Hepatocyte (in vitro differentiated cells): ENCODE measurements at places on chromosomes 1 and 21. TPM values are rescaled to one million over a fixed set of nuclear protein-coding genes. Genes with fewer than 3 reads are reported as not detected.

Gene CELA2B
- polyA plus RNA-seq: 1.4 TPM in 1 of 2 replicates, not detected in the other

Gene KIAA1614
- 2.5 and 2.9 TPM in 2 replicates for polyA plus RNA-seq

Gene MYCL
- 7.3 and 7.8 TPM in 2 replicates for polyA plus RNA-seq

Gene ACTN2
- 0.57 and 1.7 TPM in 2 replicates for polyA plus RNA-seq

- DNase-seq: no peak
Observed at GRCh38 chr1:87867626-87868025, 538.9 kb downstream of the LMO4 start.

GRCh38 chr1:28036431-28036830 is 52.0 kb downstream of the EYA3 start:
- no peak for DNase-seq

DNA sequence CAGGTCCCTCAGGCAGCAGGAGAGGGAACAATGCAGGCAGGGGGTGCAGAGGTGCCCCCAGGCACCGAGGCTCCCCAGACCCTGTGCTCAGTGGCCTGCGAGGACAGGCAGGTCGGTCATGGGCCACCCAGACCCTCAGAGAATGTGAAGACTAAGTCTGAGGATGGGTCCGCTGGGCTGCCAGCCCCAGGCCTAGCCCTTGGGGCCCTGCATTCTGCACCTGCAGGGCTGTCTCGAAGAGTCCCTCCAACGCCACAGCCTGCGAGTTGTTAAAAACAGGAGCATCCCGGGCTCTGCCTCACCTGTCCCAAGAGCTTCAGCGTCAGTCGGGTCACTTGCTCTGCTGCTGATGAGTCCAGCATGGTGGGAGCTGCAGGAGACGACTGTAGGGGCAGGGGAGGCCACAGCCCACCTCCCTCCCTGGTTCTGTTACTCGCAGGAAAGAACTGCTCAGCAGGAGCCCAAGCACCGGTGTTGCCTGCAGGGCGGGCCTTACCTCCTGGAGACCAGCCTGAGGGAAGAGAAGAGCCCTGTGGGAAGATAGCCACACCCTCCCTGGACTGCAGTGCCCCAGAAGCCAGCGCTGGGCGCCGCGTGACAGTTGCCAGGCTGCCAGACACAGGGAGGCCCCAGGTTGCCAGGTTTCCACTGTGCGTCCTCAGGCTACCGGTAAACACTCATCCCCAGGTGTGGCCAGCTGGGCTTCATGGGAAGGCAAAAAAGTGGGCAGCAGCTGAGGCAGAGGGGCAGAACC is 5.8 kb downstream of the C21orf58 start:
- peak; percentile 64 for DNase-seq

GRCh38 chr21:27954543-27955165 is 987.8 kb upstream of the ADAMTS5 start:
- peak; percentile 8 for DNase-seq

DNA sequence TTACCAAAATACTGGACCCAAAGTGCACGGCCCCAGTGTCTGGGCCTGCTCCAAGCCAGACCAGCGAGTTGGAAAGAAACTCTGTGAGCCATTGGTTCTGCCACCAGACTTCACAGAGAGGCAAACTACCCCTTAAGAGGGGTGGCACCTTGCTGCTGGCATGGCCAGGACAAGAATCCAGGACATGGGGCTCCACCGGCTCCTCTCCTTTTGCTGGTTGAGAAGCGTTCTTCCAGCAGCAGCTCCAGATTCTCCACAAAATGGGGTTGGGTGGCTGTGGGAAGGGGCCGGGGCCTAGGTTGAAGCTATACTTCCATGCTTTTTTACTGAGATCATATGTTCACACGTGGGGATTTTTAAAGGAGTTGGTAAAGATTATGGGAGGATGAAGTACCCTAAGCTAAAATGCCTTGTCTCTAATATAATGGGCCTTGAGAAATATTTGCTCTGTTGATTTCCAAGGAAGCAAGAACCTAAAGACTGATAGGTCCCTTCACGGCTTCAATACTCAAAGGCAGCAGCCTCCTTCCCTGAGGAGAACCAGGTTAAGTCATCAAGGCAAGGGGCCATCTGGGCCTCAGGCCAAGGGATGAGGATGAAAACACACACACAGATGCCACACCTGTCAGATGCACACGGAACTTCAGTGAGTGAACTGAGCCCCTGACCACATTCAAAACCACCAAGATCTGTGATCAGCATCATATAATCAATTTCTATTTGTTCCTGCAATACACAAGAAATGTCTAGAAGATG is 3.1 kb downstream of the C1orf198 start:
- DNase-seq: no peak

DNA sequence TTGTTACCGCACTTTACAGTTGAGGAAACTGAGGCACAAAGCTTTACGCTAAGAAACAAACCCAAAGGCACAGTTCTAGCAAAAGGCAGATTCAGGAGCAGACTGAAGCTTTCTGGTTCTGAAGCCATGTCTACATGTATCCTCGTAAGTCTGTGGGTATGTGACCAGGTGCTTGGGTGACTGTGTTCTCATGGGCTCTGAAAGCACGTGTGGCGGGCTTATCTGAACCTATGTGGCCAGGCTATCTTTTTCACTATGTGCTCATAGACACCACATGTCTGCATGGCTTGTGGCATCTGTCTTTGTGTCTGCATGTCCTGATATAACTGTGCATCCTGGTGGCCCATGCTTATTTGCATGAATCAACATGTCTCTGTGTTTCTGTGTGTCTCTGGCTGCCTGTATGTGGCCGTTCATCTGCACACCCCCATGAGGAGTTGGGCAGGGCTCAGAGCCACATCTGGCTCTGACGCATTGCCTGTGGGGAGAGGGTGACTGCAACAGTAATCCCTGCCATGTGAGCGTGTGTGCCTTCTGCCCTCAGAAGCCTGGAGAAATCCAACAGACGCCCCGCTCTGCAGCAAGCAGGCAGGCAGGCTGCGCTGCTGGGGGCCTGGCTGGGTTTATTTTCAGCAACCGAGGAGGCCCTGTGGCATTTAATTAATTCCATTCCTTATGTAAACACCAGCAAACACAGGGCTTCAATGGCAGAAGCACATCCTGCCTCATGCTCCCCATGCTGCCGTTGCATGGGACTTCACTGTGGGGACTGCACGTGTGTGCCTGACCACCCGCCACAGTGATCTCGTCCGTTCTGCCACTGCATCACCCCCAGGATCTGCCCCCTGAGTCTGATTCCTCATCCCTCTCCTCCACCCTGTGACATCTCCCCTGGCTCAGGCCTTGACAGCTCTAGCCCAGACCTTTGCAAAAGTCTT is 115.4 kb downstream of the TRABD2B start:
- peak; percentile 61 for DNase-seq

- DNase-seq: no peak
Observed at GRCh38 chr1:202029171-202029665, 18.8 kb downstream of the ELF3 start.

DNA sequence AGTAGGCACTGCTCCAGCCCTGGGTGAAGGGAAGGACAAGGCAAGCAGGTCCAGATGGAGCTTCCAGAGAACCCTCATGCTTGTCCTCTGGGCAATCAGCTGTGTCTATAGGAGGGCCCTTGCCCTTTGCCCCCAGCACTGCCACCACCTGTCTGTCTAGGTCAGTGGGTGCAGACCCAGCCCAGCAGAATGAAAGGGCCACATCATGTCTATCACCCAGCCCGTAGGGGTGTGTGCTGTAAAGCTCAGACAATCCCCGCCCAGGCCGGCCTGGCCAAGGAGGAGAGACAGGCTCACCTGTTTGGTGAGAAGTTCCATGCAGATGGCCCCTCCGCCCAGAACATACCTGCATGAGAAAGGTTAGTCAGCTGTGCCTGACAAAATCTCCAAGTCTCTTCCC is 7.0 kb downstream of the UBE2Q1 start:
- DNase-seq: no peak

- peak; percentile 35 for DNase-seq
Observed at GRCh38 chr1:206907304-206907991, 10.2 kb downstream of the IL24 start.

DNA sequence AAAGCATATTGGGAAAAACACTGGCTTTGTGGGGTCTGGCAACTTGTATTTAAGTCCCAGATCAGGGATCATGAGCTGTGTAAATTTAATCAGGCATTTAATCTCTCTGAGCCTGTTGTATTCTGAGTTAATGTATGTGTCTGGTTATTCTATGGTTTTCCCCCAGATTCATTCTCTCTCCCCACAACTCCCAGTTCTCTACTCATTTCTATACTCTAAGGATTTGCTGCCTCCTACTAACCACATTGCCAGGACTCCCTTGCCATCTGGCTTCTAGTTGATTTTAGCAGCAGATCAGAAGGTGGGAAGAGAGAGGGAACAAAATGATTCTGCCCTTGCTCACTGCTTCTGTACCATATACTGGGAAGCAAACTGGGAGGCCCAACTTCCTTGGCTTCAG is 31.4 kb upstream of the S1PR1 start:
- DNase-seq: no peak

DNA sequence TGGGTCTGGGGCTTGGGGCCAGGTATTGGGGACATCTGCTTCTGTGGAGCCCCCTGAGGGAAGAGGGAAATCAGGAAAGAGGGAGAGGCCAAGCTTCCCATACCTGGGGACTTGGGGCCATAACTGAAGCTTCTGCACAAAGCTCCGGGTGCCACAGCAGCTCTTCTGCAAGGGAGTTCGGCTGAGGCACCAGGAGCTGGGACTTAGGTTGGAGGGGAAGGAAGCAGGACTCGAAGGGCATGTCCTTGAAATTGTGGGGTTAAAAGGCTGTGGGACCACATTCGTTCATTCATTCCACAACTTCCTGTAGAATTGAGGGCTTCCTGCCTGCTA is 1.7 kb upstream of the EPS8L3 start:
- no peak for DNase-seq

- no peak for DNase-seq
Observed at GRCh38 chr1:85225624-85226380, 25.0 kb upstream of the SYDE2 start.
